ENCODE measurements at places on chromosomes 3 and 15.
A peak's percentile ranks its signal among the peaks of the same experiment; 100 is the strongest.

GRCh38 chr15:44035781-44036699 lies 159.0 kb downstream of the FRMD5 start:
- DNase-seq, result no peak

DNA sequence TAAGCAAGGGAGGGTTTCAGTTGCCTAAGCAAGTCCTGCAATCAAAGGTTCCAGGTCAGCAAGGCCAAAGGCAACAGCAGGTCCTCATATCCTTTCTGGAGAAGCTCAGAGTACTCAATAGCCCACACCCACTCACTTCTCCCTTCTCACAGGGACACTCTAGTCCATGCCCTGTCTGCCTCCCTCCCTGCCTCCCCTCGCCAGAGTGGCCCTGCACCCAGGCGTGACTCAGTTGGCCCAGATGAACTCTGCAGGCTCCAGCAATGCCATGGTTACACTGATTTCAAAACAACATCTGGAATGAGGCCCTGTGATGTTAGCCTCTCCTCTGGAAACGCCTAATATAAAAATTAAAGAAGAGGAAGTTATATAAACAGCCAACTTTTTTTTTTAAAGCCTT lies 32.9 kb downstream of the IL16 start:
- DNase-seq, result no peak

GRCh38 chr3:87311309-87311708 lies 34.9 kb upstream of the POU1F1 start:
- DNase-seq, result no peak

DNA sequence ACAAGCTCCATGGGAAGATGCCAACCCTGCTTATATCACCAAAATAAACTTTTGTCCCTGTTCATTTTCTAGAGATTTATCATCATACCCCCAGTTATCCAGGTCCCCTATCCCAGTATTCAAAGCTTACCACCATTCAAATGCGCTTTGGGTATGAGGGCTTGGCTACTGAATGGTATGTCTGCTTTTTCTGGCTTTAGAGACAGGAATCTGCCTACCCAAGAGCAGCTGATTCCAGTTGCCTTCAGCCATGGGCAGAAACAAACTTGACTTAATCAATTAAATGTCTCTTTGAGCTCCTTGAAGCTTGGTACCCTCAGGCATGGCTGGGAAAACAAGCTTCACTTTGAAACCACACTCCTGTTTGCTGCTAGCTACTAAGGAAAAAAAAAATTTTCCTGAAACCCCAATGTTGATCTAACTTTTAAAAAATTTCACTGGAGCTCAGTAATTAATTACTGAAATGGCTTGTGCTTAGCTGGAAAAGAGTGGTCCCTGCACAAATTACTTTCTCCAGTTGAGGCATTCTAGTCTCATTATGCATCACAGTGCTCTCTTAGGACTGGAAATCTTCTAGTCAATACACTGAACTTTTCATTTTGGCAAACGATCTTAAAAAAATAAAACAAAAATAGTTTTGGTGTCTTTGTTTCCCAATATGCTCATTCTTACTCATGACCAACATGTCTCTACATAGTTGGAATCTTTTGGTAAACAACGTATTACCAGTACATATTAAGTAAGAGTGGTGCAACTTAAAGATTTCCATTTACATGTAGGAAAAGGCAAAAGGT lies 242.8 kb downstream of the DTWD1 start:
- no peak for DNase-seq

- DNase-seq, result no peak
Measured at GRCh38 chr3:141360888-141361598, 7.3 kb upstream of the ZBTB38 start.

DNA sequence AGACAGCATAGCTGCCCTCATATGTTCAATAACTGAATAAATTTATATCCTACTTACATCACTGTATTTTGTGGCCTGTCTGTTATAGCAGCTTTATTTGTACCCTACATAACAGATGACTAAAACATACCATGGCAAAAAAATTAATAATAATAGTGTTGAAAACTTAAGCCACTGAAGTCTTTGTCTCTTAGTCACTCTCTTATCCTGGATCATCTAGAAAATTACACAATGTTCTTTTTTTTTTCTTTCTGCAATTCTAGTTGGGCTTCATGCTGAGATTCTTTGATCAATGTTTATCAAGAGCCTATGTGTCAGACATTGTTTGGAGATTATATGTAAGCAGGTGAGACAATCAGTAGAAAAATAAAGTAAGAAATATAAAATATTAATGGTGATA lies 519.3 kb upstream of the ARPP21 start:
- DNase-seq, result no peak

GRCh38 chr3:12902181-12902999 lies 61.0 kb upstream of the RPL32 start:
- DNase-seq, result no peak

- no peak for DNase-seq
Measured at GRCh38 chr3:9139366-9139765, 110.1 kb downstream of the SRGAP3 start.

DNA sequence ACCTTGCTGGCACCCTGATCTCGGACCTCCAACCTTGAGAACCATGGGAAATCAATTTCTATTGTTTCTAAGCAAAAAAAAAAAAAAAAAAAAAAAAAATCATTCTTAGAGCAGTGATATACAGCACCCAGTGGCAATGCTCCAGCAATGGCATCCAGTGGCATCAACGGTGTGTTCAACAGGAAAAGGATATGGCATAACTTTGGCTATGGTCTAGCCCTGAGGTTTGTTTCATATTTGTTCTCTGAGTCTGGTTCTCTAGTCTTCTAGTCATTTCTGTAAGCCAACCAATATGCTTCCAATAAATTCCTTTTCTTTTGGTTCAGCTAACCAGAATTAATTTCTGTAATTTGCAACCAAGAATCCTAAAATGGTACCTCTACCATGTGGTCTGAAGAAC lies 19.2 kb downstream of the DENND4A start:
- DNase-seq, result no peak

DNA sequence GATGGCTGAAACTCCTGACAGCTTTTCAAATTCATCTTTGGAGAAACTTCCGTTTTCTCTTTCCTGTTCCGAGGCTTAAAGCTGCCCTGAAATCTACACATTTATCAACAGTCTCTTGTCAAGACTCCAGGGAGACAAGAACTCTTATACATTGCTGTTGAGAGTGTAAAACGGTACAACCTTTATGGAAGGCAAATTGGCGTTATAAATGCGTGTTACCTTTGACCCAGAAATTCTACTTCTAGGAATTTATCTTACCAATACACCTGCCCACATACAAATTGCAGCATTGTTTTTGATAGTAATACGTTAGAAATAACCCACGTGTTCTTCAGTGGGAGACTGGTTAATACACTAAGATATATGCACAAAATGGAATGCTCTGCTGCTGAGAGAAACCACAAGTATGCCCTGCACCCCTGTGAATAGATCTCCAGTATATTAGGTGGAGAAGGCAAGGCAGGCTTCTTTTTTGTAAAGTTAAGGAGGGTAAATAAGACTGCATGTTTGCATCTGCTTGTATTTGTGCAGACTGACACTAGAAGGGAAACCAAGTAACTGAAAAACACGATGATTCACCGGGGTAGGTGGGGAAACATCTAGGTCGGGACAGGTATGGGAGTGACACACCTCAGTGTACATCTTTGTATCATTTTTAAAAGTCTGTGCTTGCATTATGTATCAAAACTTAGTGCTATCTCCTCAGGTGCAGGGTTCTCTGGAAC lies 97.5 kb downstream of the IGF1R start:
- DNase-seq, result no peak

DNA sequence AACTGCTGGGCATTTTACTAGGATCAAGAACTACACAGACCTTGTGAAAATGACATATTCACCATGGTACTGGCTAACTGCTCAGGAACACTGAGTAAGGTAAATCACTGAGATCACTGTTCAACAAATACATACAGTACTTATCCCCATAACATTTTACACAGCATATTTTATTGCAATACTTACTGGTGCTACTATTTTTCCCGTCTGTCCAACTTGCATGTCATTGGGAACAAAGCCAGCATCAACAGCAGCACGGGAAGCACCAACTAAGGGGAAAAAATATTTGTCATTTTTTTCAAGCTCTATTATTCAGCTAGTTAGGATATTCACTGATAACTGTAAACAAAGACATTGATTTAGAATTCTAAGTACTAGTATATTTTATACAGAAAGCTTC lies 37.0 kb downstream of the ETFA start:
- no peak for DNase-seq

- no peak for DNase-seq
Measured at GRCh38 chr3:133329626-133330025, 70.2 kb upstream of the BFSP2 start.

DNA sequence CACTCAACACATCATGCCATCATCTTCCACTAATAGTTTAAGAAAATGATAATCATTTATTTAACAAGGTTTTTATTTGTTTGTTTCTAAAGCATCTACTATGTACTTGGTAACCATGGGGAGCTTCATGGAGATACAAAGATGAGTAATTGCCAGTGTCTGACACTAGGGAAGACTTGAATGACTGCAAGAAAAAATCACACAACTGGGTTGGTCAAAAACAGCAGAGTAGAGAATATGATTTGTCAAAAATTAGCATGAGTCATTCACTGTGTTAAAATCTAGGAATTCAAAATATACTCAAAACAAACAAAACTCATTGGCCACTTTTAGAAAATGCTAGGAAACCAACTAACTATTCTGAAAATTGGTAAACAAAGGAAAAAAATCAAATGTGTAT lies 6.3 kb downstream of the BNC1 start:
- no peak for DNase-seq

- no peak for DNase-seq
Measured at GRCh38 chr15:58665672-58666071, 83.8 kb downstream of the ADAM10 start.

DNA sequence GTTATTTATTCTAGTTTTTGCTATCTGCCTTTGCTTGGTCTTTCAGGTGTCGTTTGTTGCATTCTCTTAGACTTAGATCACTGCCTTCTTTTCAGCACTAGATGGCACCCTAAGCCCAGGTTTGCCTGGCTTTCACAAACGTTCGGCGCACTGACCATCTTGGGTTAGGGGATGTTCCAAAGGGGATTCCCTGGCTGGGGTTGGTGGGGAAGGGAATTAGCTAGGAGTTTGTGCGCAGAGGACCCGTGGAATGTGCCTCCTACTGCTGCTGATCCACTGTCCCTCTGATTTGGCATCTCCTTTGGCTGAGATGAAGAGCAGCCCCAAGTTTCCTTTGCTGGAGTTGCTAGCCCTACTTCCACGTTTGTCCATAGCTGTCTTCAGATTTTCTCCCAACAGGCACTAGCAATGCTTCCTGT lies 33.9 kb downstream of the PFN2 start:
- DNase-seq, result peak; percentile 32

- no peak for DNase-seq
Measured at GRCh38 chr3:105274958-105275357, 91.8 kb upstream of the ALCAM start.

- DNase-seq, result no peak
Measured at GRCh38 chr3:87227835-87228144, 681 bp downstream of the CHMP2B start.

DNA sequence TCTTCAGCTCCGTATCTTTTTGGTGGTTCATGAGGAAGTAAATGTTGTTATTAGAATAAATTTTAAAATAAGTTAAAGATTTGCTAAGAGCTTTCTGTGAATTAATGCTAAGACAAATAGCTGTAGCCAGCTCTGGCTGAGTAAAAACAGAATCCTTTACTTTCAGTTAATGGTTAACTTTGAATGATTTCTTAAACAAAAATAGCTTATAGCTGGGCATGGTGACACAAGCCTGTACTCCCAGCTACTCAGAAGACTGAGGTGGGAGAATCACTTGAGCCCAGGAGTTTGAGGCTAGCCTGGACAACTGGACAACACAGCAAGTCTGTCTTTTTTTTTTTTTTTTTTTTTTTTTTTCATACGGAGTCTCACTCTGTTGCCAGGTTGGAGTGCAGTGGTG lies 25.0 kb downstream of the TCAIM start:
- no peak for DNase-seq

- no peak for DNase-seq
Measured at GRCh38 chr3:106957029-106957428, 420.2 kb upstream of the CCDC54 start.

DNA sequence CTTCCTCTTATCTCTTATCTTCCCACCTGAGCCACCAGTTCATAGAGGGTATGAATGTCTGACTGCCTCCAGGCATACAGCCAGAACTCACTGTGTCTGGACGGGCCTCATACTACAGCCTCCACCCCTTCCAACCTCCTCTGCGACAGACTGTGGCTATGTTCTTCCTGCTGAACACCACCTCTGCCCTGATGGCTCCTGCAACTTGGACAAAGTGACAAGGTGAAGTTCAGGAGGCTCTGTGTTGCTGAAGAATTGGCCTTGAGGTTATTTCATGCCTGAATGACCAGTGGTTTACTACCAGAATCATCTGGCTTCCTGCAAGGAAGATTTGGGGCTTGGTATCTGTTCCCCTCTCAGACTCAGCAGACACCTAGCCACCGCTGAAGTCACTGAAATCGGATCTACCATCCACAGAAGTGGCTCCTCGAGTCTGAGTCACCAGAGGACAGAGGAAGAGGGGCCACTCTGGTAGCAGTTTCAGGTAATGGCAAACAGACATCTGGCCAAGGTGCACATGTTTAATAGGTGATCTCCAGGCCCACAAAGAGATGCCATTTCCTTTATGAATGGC lies 14.2 kb upstream of the ULK3 start:
- no peak for DNase-seq

DNA sequence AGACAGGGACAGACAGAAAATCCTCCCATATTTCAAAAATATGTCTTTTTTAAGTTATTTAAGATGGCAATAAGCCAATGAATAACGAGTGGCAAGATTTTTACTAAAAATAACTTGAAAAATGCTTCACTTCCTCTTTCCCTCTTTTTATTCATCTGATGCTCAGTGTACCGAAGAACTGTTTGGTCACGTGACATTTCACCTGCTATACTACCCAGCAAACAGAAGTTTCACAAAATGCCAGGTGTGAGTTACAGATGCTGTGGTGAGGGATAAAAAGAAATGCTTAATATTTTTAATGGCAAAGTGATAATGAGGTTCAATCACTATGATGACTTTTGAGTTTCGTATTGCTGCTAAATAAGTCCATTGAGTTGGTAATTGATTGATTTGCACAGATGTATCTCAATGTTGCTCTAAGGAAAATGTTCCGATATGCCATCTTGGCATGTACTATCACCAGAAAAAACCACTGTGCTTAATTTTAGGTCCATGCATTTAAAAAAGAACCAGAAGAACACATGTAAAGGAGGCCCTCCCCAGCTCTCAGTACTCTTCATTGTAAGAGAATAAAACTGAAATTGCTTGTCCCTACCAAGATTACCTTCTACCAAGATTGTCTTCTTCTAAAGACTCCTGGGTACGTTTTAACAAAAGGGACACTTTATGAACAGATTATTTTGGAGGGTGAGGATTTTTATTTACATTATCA lies 26.0 kb upstream of the SEC62 start:
- no peak for DNase-seq

- DNase-seq, result no peak
Measured at GRCh38 chr3:154428286-154429206, 1.4 kb downstream of the GPR149 start.

GRCh38 chr15:99707473-99708270 lies 25.6 kb downstream of the LYSMD4 start:
- no peak for DNase-seq

All from hypothalamus (tissue), 51 donors.